ENCODE measurements at places on chromosomes 11 and 22.
A peak's percentile ranks its signal among the peaks of the same experiment; 100 is the strongest.

DNA sequence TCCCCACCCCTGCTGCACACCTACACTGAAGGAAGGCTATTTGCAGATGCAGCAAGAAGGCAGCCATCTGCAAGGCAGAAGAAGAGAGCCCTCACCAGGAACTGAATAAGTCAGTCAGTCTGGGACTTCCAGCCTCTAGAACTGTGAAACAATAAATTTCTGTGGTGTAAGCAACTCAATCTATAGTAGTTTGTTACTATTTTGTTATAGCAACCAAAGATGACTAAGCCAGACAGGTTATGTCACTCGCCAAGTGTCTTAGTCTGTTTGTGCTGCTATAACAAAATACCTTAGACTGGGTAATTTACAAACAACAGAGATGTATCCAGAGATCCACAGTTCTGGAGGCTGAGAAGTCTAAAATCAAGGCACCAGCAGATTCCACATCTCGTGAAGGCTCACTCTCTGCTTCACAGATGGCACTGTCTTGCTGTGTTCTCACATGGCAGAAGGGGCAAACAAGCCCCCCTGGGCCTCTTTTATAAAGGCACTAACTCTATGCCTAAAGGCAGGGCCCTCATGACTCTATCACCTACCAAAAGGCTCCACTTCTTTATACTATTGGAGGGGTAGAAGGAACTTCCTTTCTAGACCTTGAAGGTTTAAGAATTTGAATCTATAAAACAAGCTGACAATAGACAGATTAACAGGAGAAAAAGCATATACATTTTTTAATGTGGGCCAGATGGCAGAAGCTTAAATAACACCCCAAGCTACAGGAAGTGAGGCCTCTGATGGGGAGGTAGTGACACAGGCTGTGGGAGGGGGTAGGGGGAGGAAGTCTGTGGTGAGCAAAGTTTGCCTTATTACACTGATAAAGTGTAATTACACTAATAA, 12.3 kb downstream of the APOL6 start:
- no peak for DNase-seq

DNA sequence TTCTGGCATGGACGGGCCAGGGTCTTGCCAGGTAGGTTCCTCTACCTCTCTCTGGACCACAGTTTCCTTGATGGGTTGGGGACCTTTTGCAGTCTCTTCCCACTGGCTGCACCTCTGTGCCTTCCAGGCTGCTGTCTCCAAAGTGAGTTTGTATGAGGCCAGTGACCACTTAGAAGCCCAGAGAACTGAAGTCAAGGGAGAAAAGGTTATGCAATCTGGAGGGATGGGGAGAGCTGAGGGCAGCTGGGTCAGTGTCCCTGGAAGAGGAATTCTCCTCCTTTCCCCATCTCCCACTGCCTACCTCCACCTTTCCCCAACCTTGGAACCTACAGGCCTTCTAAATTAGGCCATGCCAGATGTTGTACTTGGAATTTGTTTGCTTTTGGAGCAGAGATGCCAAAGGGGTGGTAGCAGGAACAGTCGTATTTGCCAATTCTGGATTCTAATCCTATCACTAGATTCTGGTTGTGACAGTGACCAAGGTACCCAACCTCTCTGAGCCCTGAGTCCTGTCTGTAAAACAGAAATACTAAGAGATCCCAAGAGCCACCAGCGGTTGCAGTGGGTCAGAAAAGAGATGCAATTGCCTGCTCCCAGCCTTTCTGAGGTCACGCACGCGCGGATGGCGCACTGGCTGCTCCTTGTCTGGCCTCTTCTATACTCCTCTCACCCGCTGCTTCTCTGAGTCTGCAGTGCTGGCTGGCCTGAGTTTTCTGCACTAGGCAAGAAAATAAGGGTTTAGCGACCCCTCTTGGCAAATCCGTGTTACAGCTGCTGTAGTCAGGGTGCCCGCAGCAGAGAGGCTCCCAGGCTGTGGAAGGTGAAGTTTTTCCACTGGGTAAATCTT, 10.7 kb upstream of the ACCSL start:
- peak; percentile 57 for DNase-seq

GRCh38 chr11:12841946-12842630, 167.0 kb upstream of the RASSF10 start:
- peak; percentile 59 for DNase-seq

- DNase-seq = no peak
These were observed 17.1 kb upstream of the SORL1-AS1 start for GRCh38 chr11:121469910-121470309.

GRCh38 chr11:74312326-74312725, 886 bp upstream of the P4HA3 start:
- no peak for DNase-seq

DNA sequence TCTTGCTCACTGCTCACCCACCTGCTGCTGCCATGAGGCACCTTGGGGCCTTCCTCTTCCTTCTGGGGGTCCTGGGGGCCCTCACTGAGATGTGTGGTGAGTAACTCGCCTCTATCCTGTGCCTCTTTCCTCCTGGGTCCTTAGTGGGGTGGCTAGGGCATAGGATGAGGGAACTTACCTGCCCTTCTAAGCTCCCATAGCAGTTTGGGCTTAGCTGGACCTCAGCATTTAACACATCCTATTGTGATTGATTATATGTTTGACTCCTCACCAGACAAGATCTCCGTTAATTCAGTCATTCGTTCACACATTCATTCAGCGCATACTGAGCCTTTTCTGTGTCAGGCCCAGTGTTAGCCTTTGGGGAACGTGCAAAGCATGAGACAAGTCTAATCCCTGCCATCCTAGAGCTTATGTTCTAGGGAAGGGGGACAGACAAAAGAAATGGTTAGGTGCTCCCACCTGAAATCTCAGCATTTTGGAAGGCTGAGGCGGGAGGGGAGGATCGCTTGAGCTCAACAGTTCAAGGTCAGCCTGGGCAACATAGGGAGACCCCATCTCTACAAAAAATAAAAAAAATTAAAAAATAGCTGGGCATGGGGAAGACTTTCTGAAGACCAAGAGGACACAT, 441 bp downstream of the TCN2 start:
- DNase-seq = no peak

GRCh38 chr22:38398609-38399461, 56.2 kb downstream of the KCNJ4 start:
- peak; percentile 84 for DNase-seq

GRCh38 chr11:120658071-120658423, 146.5 kb downstream of the GRIK4 start:
- no peak for DNase-seq

GRCh38 chr11:20042045-20042639, 118.1 kb downstream of the DBX1 start:
- no peak for DNase-seq

DNA sequence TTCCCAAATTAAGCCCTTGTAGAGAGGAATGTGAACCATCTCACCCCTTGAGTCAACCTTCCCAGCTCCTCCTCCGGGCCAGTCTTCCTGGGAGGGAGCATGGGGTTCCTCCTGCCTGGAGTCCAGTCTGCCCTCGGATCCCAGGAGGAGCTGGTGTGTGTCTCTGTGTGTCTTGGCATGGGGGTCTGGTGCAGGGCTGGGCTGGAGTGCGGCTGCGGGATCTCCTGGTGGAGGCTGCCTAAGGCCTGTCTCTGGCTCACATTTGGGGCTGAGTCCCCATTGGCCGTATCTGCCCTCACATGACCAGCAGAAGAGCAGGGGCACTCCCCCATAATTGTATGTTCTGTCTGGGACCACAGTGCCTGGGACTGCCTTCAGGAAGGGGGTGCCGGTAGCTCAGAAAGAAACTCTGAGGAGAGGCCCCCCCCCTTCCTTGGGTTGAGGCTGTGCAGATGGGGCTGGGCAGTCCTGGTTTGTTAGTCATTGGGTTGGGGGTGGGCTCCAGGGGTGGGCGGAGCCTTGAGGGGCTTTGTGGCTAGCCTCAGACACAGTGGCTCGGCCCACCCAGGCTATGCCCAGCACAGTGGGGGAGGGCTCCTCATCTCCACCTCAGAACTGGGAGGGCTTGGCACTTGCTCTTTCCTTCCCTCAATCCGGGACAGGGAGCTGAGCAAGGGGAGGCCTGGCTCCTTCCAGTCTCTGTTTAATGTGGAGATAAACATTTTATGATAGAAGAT, 2.9 kb downstream of the C1QTNF5 start:
- DNase-seq = no peak

DNA sequence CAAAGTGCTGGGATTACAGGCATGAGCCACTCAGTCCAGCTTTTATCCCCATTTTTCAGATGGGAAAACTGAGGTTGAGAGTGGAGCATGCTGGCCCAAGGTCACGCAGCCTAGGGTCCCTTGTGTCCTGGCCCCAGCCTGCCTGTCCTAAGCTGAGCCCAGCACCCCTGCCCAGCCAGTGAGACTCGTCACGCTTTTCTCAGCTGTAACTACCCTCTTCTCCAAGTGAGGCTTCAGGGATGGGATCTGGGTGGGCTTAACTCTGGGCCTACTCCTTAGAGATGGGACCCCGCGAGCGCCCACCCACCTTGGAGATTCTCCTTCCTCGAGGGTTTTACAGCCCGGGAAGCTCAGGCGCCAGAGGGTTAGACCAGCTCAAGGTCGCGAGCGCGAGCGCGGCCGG, 390 bp upstream of the TMEM151A start:
- DNase-seq = no peak

DNA sequence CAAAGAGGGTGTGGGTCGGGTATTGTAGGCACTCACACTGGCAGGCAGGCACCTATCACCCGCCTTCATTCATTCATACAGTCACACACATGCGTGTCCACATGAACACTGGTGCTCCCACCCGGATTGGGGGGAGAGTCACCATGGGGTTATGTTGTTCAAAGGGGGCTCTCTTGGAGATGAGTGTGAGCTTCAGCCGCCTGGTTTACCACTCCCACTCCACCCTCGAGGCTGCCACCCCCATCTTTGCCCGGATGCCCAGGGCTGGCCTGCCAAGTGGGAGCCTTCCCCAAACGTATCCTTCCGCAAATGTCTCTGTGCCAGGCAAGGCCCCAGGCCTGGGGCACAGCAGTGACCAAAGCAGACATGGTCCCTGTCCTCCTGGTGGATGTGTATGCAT, 22.6 kb downstream of the MRGPRD start:
- DNase-seq = no peak

DNA sequence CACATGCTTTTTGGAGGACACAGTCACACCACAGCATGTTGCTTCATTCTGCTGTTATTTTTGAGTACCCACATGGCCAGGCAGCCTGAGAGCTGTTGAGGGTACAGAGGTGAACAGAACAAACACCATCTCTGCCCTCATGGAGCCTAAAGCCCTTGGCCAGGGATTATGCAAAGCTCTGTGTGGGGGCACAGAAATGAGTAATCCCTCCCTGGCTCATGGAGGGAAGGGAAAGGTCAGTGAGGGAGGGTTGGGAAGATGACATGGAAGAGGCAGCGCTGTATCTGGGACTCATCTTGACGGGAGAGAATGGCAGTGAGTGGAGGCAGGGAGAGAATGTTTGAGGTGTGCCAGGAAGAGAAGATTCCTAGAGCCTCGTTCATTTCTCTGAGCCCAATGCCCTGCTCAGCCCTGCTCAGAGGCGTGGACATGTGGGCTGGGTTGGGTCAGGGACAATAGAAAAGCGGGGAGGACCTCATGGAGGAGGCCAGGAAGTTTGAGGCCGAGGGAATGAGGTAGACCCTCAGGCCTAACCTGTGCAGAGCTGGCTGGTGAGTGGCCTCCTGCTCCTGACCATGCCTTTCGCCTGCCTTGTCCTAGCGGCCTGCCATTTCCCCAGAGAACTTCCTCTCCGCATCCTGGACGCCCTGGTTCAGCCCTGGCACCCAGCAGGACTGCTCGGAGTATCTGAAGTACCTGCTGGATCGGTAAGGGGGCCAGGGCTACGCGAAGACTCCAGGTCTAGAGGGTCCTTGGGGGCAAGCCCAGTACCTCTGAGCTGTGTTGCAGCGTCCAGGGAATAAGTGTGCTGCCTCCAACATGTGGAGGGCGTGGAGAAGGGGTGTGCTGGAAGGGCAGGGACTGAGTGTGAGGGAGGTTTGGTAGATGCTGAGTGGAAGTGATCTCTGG, 19.8 kb downstream of the USP35 start:
- DNase-seq = no peak

DNA sequence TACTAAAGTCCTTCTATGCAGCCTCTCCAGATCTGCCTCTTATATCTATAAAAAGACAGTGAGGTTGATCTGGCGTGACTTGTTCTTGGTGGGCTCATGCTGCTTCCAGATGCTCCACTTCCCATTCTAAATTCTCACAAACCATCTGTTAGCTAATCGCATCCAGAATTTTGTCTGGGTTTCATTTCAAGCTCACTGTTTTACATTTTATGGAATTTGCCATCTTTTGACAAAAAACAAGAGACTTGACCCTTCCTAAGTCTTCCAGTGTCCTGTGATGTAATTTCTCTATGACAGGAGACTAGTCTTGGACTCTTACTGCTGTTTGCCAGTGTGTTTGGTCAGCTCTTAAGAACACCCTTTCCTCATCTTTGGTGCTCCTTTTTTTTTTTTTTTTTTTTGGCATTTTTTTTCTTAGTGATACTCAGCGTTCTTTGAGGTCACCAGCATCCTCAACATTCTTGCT, 23.0 kb downstream of the CRKL start:
- DNase-seq = no peak

DNA sequence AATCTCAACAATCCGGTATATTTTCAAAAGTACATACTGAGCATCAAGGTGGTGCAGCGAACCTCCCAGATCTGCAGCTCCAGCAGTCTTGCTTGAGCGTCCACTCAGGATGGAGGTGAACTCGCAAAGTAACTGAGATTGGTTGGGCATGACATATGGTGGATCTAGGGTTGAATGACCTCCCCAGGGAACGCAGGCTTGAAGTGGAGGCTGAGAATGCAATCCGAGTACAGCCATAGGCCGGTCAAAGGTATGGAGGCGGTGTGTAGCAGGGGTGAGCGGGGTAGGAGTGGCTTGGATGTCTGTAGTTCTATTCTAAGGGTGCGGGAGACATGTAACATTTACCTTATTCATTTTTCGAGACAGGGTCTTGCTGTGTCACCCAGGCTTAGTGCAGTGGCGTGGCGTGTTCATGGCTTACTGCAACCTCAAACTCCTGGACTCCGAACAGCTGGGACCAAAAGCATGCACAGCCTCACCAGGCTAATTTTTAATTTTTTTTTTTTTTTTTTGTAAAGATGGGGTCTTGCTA, 631 bp upstream of the C22orf39 start:
- peak; percentile 33 for DNase-seq

DNA sequence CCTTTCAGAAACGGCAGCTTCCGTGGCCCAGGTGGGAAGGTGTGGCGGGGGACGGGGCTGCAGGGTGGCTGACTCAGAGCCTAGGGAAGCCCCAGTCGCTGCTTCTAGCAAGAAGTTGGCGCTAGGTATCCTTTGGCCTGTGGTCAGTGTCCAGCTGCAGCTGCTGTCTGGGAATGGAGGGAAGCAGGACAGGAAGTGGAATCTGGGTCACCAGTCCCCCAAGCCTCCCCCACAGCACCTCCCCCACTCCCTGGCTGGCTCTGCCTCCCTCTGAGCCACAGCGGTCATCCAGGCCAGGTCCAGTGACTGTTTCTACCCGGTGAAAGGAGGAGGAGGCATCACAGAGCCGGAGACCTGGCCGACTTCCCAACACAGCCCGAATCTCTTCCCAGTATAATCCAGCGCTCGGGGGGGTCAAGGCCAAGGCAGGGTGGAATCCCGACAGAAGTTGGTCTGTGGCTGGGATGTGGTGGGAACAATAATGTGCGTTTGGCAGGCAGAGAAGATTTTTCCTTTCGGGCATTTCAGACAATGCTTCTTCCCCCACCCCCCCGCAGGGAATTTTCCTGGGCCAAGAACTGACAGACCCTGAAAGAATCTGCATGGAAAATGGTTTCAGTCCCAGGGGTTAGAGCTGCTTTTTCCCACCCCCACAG, 45.1 kb downstream of the C11orf96 start:
- DNase-seq = peak; percentile 59

- DNase-seq = no peak
These were observed 271.8 kb upstream of the PLET1 start for GRCh38 chr11:112532506-112532905.
